ENCODE measurements at places on chromosomes 2 and 18.

DNA sequence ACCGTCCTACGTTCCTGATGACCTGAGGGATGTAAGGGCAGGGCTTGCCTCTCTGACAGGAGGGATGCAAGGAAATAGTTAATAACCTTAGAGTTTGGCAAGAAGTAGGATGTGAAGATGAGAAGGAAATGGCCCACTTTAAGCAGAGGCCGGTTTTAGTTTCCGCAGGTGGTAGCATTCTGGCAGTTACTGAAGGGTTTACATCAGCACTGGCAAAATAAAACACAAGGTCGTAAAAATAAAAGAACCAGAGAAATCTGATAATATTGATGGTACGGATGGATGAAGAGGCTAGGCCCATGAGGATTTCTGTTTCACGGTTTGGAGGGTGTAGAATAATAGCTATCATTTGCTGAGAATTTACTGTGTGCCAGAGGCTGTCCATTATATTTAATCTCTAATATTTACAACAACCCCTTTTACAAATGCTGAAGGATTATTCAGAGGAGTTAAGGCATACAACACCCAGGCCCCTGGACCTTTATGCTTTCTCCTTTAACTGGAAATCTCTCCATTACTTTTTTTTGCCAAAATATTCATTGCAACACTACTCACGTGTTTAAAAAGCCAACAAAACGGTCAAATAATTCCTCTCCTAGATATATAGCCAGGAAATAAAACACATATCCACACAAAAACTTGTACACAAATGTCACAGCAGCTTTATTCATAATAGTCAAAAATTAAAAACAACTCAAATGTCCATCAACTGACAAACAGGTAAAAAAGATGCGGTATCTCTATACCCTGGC lies 28.5 kb downstream of the DAPL1 start:
- ATAC-seq, result no peak

GRCh38 chr2:157421331-157421944 lies 22.5 kb downstream of the CYTIP start:
- ATAC-seq, result no peak

DNA sequence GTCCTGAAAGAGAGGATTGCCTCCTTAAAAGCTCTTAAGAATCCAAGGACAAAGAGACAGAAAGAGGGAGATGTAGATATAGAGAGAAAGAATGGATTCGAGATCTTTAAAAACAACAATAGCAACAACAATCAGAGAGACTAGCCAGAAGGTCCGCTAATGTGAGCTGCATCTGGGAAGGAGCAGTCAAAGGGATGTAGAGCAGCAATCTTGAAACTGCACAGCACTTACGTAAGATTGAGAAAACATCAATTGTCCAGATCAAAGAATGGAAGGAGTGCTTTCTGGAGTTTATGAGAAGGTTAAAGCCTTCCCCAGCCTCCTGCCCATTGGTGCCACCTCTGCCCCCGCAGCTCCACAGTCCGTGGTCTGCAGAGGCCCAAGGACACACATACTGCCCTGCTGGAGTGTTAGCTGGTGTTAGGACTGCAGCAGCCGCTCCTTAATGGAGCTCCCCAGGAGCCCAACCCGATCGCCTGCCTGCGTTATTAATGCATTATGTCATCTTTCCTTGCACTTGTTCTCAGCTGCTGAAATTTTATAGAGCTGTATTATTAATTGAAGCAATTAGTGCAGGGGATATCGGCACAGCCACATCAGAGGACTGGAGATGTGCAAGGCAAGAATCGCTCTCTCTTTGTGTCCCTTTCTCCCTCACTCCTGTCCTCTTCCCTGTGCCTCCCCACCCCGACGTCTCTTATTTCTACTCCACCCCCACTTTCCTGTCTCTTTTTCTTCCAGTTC lies 94.2 kb upstream of the STPG4 start:
- ATAC-seq, result no peak

- ATAC-seq, result no peak
These were observed 170.2 kb upstream of the TNP1 start for GRCh38 chr2:217030081-217030480.

GRCh38 chr2:191666226-191666625 lies 11.7 kb upstream of the NABP1 start:
- ATAC-seq, result no peak
